ENCODE measurements at places on chromosomes 4 and X.

DNA sequence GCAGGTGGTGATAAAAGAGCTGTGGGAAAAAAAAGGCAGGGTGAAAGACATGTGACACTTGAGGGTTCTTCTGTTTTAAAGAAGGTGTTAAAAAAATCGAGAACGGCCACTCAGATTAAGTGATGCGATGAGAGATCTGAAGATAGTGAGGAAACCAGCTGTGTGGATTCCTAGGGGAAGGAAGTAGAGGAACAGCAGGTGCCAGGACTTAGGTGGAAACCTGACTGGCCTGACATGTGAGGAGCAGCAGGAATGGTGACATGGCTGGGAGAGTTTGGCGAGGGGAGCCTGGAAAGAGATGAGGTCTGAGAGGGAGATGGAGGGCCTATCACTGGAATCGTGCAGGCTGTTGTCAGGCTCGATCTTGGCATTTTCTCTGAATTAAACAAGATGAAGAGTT, 55.5 kb downstream of the BMPR1B start:
- no peak for DNase-seq

DNA sequence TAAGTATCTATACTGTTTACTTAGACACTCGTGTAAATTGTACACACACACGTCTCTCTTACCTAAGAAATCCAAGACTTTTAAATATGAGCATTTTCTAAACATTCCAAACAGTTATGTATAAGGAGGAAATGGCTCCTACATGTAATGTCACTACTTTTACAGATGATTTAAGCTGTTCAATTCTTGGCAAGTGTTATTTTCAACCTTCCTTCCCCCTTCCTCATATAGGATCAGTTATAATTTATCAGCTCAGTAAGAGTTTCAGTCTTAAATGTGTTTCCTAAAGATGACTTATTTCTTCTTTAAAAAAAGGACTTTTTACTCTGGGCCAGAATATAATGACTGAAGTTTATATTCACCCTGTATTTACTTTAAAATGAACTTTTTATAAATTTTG, 601.1 kb downstream of the ANKRD50 start:
- no peak for DNase-seq

DNA sequence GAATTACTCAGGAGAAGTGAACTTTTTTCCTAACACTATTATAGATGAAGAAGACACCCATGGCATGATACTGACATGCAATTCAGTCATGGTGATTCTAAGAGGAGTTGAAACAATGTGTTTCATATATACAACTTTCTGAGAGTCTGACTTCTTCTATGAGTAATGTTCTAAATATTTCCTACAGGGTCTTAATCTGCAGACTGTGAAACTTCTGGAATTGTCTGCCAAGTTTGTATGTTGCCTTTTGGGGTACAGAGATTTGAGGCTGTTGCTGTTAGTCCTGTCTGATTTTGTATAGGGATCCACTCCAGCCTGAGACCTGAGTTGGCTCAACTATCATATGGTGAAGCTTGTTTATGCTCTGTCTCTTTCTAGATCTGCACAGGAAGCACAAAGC, 160.6 kb upstream of the GATB start:
- DNase-seq: no peak

DNA sequence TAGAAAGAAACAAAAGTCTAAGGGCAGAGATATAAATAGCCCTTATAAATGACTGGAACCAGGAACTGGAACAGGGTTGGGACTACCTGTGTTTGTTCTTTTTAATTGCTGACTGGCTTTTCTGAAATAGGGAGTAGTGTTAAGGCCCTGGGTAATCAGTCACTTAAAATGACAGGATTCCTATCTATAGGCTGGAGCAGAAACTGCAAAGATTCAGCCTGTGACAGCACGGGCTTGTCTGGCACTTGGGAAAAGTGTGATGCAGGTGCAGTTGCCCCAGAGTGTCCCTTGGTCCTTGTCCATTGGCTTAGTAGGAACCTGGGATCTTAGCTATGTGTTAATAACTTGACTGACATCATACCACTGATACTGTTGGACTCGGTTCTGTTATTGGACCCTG, 14.7 kb upstream of the PLAC8 start:
- no peak for DNase-seq

DNA sequence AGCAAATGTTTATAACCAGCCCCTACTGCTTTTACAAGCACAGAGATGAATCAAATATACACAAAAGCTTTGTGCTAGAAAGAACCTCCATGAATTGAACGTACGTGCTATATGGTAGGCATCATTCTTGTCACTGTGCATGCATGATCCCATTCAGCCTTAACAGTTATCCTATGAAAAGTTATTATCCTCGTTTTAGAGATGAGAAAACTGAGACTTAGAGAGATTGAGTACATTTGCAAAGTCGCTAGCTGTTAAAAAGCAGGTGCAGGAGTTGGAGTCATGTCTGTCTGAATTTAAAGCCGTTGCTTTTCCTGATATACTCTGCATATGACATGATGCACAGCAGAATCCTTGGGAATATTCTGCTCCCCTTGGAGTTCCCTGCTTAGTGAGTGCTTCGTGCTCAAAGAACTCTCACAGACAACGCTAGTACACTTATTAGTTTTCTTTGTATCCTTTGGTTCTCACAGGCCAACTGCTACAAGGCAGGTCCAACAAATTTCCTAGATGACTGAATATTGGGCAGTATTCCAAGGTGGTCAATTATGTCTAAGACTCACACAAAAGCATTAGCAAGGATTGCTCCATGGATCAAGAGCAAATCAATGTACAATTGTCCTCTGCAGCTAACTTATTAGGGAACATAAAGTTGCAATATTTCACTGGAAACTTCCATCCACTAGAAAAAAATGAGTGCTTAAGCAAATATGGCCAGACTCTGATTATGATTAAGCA, 42.8 kb upstream of the TRIM2 start:
- DNase-seq: no peak

GRCh38 chrX:153762626-153763173, 1.3 kb upstream of the PLXNB3 start:
- DNase-seq: no peak

GRCh38 chr4:3487861-3488260, 24.8 kb downstream of the DOK7 start:
- DNase-seq: no peak

DNA sequence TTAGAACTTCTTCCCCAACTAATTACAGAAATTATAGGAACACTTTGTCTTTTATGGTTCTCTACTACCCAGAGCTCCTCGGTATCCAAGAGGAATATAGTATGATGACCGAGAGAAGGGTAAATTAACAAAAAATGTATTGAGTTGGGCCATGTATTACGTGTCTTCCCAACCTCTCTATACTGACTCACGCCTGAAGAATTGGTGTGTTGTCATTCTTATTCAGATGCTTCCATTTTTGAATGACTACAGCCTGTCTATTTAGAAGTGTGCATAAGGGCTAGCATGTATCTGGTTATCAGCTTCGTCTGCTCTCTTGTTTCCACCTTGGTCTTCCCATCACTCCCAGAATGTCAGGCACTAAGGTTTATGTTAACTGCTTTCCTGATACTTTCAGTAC, 24.5 kb upstream of the SCD5 start:
- no peak for DNase-seq

DNA sequence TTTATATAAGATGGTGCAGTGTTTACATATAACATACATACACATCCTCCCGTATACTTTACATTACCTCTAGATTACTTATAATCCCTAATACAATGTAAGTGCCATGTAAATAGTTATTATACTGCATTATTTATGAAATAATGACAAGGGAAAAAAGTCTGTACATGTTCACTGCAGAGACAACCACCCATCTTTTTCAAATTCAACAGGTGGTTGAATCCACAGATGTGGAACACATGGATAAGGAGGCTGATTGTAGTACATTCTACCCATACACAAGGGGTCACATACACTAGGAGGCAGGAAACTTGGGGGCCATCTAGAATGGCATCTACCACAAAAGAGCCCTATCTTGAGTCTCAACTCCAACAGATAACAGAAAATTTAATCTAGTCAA, 3.4 kb upstream of the IDS start:
- DNase-seq: no peak

- no peak for DNase-seq
Measured at GRCh38 chr4:88792268-88792781, 94.7 kb upstream of the NAP1L5 start.

DNA sequence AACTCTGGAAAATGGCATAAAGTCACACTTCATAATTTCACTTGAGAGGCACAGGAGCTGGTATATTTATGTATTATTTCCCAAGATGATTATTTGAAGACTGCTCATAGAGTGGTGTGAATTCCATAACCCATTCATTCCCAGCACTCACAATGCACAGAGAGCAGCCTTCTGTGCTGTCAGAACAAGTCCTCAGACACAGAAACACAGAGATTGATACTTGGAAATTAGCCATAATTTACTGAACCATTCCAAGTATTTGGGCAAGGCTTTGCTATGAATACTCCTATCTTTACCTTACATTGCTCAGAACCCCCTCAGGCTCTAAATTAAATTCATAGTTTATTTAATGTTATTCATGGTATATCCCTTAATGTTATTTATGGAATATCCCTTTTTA, 53.6 kb downstream of the PABPC4L start:
- DNase-seq: no peak

DNA sequence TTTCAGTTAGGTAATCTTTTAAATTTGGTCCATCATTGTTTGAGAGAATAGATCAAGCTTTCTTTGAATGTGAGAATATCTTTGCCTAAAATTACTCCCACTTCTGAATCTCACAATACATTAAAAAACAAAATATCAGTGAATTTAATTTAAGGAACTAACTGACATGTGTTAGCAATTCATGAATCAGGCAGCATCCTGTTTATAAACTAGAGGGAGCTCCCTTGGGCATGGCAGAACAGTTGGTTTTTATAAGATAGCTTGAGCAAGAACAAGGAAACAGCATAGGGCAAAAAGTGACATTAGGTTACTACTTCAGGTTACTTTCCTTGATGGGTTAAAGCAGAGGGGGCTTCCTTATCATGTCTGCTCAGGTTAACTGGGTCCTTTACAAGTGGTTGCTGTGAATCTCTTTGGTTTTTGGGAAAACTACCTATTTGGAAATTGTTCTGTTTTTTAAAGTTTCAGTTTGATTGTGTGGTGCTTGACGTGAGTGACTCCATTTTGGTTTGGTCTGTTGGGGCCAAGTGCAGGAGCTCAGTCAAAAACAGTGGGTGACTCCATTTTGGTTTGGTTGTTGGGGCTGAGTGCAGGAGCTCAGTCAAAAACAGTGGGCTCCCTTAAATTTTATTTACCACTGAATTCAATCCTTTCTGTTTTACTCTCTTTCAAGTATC, 68.0 kb downstream of the PPEF2 start:
- no peak for DNase-seq

DNA sequence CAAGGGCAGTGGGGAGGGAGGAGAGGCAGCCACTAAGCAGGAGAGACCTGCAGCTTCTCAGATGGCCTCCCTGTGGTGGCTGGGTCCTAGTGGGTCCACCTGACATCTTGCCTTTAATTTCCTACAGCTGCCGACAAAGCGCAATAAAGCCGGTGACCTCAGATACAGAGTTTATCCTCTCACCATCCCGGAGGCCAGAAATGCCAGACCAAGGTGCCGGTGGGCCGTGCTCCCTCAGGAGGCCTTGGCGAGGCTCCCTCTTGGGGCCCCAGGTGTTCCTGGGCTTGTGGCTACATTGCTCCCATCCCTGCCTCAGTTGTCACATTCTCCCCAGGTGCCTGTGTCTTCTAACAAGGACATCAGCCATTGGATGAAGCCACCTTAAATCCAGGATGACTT, 103.0 kb downstream of the ADRA2C start:
- no peak for DNase-seq

DNA sequence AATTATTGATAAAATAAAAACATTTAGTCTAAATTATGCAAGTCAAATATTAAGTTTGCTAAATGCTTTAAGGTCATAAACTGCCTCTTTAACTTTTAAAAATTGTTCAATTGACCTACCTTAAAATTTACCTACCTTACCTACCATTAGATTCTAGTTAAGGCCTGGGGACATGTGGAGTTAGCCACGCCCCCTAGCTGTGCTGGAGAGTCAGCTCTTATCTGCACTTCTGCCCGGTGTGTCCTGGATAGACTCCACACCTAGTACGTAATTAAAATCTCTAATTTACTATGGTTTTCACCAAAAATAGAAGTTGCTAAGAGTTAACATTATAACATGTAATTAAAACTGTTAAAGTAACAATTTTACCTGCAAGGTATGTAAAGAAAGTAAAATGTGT, 22.7 kb downstream of the TENM3 start:
- no peak for DNase-seq

- no peak for DNase-seq
Measured at GRCh38 chr4:113502476-113502875, 259.1 kb downstream of the CAMK2D start.

DNA sequence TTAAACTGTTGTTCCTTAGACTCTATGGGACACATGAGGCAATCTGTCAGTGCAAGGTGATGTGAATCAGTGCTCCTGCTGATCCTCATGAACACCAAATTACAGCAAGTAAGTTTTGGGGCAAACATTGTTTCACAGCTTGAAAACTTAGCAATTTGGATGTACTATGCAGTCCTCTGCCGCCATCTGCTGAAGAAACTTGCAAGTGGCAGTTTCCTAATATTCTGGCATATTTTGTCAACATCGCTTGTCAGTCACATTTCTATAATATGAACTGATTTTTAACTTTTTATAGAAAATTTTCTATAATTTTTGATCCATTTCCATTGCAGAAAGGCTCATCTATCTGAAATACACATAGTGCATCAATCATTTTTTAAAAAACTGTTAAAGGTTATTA, 56.3 kb downstream of the ZAR1 start:
- DNase-seq: peak; percentile 7

DNA sequence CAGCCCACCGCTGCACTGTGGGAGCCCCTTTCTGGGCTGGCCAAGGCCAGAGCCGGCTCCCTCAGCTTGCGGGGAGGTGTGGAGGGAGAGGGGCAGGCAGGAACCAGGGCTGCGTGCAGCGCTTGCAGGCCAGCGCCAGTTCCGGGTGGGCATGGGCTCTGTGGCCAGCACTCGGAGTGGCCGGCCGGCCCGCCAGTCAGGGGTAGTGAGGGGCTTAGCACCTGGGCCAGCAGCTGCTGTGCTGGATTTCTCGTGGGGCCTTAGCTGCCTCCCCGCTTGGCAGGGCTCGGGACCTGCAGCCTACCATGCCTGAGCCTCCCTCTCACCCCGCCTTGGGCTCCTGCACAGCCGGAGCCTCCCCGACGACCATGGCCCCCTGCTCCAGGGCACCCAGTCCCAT, 45.2 kb downstream of the RXFP1 start:
- DNase-seq: no peak

GRCh38 chr4:86522349-86522748, 71.8 kb upstream of the PTPN13 start:
- DNase-seq: no peak

DNA sequence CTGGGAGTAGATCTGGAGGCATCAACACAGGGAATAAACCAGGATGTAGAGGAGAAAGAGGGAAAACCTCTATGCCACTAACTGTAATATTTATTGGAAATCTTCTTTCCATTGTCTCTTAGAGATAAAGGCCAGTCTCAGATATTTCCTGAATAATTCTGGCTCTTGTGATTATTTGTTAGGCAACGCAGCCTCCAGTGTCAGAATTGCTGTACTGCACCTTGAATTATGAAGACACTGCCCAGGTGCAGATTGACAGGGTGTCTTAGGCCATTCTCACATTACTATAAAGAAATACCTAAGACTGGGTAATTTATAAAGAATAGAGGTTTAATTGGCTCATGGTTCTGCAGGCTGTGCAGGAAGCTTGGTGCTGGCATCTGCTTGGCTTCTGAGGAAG, 100.7 kb upstream of the ZDHHC15 start:
- no peak for DNase-seq

Measured in HEK293T (cell line).